ENCODE measurements at places on chromosomes 5 and 9. TPM values are rescaled to one million over a fixed set of nuclear protein-coding genes. Genes with fewer than 3 reads are reported as not detected.

The NUTM2F gene
- total RNA-seq: not detected

DNA sequence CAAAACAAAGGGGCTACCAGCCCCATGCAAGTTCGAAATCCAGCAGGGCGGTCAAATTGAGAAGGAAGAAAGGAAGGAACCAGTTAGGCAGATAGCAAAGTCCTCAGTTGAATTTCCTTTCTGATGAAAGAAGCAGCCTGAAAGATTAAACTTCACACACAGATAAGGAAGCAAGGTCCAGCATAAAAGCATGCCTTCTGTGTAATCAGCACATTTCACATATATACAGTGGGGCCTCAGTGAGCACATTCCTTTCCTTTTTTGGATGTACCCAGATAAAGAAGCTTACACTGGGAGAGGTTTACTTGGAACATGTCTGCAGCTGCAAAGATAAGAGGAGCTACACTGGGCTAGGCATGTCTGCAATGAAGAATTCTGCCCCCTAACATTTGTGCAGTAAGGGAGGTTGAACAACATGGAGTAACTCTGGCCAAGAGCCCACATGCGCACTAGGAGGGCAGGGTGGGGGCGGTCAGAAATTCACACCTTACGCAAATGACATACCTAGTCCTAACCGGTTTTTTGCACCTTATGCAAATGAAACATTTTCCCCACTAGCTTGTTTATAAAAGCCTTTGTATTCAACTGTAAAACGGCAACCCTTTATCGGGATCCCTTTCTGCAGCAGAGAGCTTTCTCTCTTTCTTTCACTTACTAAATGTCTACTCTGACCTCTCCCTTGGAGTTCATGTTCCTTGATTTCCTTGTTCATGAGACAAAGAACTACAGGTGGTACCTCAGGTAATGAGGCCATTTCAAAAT lies 149.7 kb upstream of the FBXL17 start:
- H3K27me3 ChIP-seq: no peaks in the 10 kb centered on the region
- H3K4me3 ChIP-seq: no peak overlapping the region
- H3K27ac ChIP-seq: no peak overlapping the region
- DNase-seq: no peak

The SLC46A2 gene
- not detected for total RNA-seq

The TYRP1 gene
- 1.0 TPM for total RNA-seq

DNA sequence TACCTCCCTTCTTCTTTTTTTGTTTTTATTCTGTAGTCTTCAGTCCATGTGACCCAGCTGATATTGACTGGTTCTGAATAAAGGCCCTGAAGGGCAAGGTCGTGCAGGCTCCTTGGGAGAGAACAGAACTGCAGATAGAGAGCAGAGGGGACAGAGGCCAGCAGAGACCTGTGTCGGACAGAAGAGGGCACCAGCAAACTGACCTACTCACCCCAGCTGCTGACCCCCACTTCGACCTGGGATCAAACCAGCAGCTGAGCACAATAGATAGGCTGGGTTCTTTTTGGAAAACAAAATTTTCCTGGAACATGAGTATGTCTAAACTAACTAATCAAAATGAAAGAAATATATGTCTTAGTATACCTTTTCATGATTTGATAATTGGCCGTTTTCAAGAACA lies 695.1 kb downstream of the NR2F1-AS1 start:
- no peaks in the 10 kb centered on the region for H3K4me1 ChIP-seq
- H3K4me3 ChIP-seq: no peak overlapping the region
- no peaks in the 10 kb centered on the region for H3K27me3 ChIP-seq
- no peak overlapping the region for H3K27ac ChIP-seq

- no peak overlapping the region for H3K27ac ChIP-seq
- no peak overlapping the region for H3K4me3 ChIP-seq
- no peak for DNase-seq
- peaks cover 2% of the 10 kb centered on the region for H3K36me3 ChIP-seq
Observed at GRCh38 chr5:98798847-98799246, 25.4 kb downstream of the RGMB start.

- no peak for DNase-seq
- H3K4me3 ChIP-seq: no peak overlapping the region
- H3K27ac ChIP-seq: no peak overlapping the region
- H3K36me3 ChIP-seq: no peaks in the 10 kb centered on the region
- no peaks in the 10 kb centered on the region for H3K4me1 ChIP-seq
Observed at GRCh38 chr5:12837592-12837991, 933.3 kb upstream of the CTNND2 start.

GRCh38 chr5:81428446-81428845 lies 34.5 kb upstream of the ACOT12 start:
- no peaks in the 10 kb centered on the region for H3K27me3 ChIP-seq
- no peaks in the 10 kb centered on the region for H3K4me1 ChIP-seq
- no peaks in the 10 kb centered on the region for H3K36me3 ChIP-seq
- no peak for DNase-seq
- no peak overlapping the region for H3K27ac ChIP-seq

The BTNL8 gene
- 0.29 TPM for total RNA-seq

DNA sequence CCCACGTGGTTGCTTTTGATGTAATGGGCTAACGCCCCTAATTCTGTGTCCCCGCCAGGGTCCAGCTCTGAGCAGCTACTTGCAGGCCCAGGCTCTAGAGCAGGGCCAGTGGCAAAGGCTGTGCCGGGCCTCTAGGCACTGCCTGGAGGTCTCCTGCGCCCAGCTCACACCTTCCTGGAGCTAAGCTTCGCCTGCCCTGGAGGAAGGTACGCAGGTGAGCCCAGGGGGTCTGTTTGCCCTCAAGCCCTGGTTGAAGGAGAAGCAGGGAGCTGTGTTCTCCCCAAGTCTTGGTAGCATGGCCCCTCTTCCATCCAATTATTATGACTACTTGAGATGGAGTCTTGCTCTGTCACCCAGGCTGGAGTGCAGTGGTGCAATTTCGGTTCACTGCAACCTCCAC lies 5.2 kb upstream of the LMX1B start:
- H3K4me3 ChIP-seq: no peak overlapping the region
- no peaks in the 10 kb centered on the region for H3K36me3 ChIP-seq
- no peak overlapping the region for H3K27ac ChIP-seq
- no peaks in the 10 kb centered on the region for H3K27me3 ChIP-seq

The CAMK4 gene
- 0.90 TPM for total RNA-seq

- no peaks in the 10 kb centered on the region for H3K36me3 ChIP-seq
- no peaks in the 10 kb centered on the region for H3K27me3 ChIP-seq
- no peak for DNase-seq
- no peak overlapping the region for H3K4me3 ChIP-seq
- no peak overlapping the region for H3K27ac ChIP-seq
Observed at GRCh38 chr5:77734885-77735284, 41.3 kb downstream of the TBCA start.

DNA sequence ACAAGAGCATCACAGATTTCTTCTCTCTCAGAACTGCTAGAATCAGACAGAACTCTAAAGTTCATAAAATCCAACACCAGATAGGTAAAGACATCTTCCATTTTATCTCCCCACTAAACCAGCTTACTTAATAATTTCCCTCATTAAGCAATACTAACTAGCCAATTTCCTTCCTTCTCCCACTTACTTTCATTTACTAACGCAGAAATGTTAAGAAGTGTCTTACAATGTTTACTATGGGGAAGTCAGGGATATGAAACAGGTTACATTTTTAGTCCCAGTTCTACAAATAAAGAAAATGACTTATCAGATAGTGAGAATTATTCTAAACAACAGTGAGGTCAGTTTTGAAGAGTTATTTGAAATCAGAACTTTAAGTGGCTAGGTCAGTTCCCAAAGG lies 236.5 kb downstream of the FBXL17 start:
- H3K27ac ChIP-seq: no peak overlapping the region
- no peaks in the 10 kb centered on the region for H3K27me3 ChIP-seq
- no peaks in the 10 kb centered on the region for H3K36me3 ChIP-seq
- H3K4me1 ChIP-seq: no peaks in the 10 kb centered on the region

DNA sequence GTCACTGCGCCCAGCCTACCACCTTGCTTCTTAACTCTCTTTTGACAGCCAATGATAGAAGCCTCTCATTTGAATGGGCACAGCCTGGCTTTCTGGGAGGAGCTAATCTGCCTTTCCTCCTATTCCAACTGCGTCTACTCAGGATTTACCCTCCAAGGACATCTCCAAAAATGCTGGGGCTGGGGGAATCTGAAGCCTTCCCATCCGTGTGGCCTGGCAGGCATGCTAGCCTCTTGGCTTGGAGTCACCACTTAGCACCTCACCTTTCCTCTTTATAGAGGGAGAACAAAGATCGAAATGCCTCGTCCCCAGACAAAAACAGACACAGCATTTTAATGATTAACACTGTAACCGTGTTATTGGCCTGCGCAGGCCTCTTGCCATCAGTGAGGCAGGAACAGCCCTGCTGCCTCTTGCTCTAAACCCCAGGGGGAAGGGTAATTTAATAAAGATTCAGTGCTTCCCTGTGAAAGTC lies 108.2 kb upstream of the KLF4 start:
- no peaks in the 10 kb centered on the region for H3K4me1 ChIP-seq
- H3K27me3 ChIP-seq: no peaks in the 10 kb centered on the region
- no peak overlapping the region for H3K27ac ChIP-seq

The C1QTNF2 gene
- 9.1 TPM for total RNA-seq

- no peak for DNase-seq
- H3K4me1 ChIP-seq: no peaks in the 10 kb centered on the region
- no peak overlapping the region for H3K27ac ChIP-seq
- H3K4me3 ChIP-seq: no peak overlapping the region
- H3K27me3 ChIP-seq: no peaks in the 10 kb centered on the region
Observed at GRCh38 chr9:135582966-135583687, 21.6 kb downstream of the PAEP start.

DNA sequence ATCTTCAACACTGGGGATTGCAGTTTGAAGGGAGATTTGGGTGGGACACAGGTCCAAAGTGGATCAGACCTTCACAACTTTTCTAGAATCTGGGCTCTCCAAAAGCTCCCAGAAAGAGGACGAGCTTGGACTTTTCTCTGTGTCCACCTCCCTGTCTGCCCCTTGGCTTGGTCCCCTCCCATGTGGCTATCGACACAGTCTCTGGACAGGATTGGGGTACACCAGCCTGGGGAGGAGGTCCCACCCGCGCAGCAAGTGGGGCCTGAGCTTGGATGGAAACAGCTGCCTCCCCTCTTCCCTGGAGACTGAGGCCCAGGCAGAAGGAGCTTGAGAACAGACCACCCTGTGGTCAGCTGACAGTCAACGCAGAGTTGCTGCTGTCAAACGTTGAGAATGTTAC lies 84.6 kb upstream of the FCN1 start:
- H3K4me3 ChIP-seq: no peak overlapping the region
- H3K27ac ChIP-seq: no peak overlapping the region
- H3K36me3 ChIP-seq: no peaks in the 10 kb centered on the region
- no peaks in the 10 kb centered on the region for H3K4me1 ChIP-seq
- peak; percentile 46 for DNase-seq
- H3K27me3 ChIP-seq: no peaks in the 10 kb centered on the region

DNA sequence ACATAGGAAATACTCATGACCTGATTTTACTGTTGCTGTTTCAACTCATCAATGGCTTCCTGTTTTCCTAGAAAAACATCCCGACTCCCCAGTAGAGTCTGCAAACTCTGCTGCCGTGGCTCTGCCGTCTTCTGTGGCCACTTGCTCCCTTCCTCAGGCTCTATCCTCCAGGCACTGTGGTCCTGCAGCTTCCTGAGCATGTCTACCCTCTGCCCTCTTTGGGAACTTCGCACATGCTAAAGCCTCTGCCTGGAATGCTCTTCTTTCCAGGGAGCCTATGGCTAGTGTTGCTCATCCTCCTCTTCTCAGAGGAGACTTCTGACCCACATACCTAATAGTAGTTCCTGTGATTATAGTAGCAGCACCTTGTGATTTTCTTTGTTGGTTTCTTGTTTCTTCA lies 256.9 kb downstream of the MAN2A1 start:
- no peak for DNase-seq
- H3K27me3 ChIP-seq: no peaks in the 10 kb centered on the region
- H3K4me3 ChIP-seq: no peak overlapping the region
- H3K27ac ChIP-seq: no peak overlapping the region

The SEMA5A gene
- 14.7 TPM for total RNA-seq

DNA sequence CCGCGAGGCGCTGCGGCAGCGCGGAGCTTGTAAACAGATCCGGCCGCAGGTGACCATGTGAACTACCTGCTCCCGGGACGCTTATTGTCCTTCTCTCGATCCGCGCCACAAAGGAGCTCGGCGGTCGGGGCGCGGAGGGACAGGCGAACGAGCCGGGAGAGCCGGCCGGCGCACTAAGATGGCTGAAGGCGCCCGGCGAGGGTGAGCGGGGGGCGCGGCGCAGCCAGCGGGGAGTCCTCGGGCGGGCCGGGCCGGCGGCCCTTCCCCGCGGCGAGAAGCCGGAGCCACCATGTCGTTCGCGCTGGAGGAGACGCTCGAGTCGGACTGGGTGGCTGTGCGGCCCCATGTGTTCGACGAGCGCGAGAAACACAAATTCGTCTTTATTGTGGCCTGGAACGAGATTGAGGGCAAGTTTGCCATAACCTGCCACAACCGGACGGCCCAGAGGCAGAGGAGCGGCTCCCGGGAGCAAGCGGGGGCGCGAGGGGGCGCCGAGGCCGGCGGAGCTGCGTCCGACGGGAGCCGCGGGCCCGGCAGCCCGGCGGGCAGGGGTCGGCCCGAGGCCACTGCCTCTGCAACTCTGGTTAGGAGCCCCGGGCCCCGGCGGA lies 535 bp downstream of the JMY start:
- no peaks in the 10 kb centered on the region for H3K27me3 ChIP-seq
- H3K36me3 ChIP-seq: no peaks in the 10 kb centered on the region
- H3K27ac ChIP-seq: no peak overlapping the region
- H3K4me3 ChIP-seq: peak overlapping the region; percentile 85

DNA sequence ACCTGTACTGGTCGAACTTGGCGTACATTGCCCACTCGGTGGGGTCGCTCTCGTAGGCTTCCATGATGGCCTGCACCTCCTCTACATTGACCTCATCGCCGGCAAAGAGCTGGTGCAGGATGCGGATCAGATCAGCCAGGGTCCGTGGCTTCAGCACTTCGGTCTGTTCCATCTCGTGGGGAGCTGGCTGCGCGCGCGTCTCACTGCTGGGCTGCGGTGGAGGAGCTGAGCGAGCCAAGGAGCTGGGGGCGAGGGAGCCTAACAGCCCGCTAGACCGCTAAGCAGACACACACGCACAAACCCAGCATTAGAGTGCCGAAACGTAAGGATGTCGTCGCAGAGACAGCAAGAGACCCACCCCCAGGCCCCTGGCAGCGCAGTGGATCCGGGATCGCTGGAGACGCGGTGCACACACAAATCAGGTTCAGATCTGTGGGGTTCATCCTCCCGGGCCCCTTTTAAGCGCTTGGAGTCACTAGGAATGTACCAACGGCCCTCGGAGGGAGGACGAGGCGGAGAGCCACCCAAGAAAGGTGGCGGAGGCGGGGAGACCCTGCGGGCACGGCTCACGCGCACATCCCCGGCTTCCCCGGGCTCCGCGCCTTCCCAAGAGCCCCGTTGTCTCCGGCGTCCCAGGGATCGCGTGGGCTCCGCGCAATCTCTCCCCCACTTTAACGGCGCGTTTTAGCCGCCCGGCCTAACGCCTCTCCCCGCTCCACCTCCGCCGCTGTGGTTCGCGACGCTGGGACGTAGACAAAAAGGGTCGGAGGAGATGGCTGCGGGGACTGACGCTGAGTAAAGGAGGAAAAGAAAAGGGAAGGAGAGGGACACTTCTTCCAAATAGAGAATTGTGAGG lies at the start of gene CDO1:
CDO1 (minus strand) TSS at position 434 of the 856 bp plus-strand sequence; CDS start at position 172, 262 bp downstream.
- H3K4me3 ChIP-seq: peak within 1 kb of the TSS; percentile 65
- no peaks in the 10 kb centered on the region for H3K27me3 ChIP-seq
- peak within 1 kb of the TSS; percentile 62 for H3K27ac ChIP-seq
- H3K4me1 ChIP-seq: peaks cover 6% of the 10 kb centered on the region
- H3K36me3 ChIP-seq: no peaks in the 10 kb centered on the region

Data from aorta (tissue), 5 donors.